ENCODE measurements at places on chromosomes 16 and 17. TPM values are rescaled to one million over a fixed set of nuclear protein-coding genes. Genes with fewer than 3 reads are reported as not detected.

GRCh38 chr16:50297301-50298074, 31.1 kb downstream of the ADCY7 start:
- DNase-seq = no peak

- peak; percentile 79 for DNase-seq
These were observed 1.6 kb downstream of the TRADD start for GRCh38 chr16:67157892-67158635.

Gene TBX2
- total RNA-seq = not detected

DNA sequence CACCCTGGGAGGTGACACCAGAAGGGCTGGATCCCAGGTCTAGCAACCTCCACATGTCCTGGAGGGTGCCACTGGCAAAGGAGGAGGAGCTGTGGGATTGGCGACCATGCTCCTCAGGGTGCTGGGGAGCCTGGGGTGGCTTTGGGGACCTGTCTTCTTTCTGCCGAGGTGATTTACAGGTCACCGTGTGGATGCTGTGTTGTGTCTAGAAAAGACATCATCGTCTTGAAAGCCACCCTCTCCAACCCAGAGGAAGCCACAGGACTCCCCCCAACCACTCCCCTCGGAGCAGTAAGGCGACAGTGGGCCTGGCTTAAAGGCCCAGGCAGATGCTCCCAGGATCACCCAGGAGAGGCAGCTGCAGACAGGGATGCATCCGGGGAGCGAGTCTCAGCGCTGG, 29.7 kb upstream of the FASN start:
- DNase-seq = no peak

DNA sequence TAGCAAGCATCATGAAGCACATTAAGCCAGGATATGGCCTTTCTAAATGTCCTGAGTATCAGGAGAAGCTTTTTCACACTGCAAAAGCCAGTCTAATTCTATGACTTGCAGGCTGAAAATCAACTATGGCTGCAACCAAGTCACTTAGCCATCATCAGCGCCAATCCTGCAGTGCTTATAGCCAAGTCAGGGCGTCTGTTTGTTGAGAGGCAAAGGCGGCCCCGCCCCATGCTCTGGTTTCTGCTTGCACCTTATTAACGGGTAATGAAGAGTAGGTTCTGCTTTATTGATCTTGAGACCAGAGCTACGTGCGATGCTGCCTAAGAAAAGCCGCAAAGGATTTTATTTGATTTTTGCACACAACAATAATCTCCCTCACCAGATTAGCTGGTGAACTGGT, 88.4 kb downstream of the CDH13 start:
- DNase-seq = no peak

Measured in activated CD4-positive, alpha-beta T cell treated with anti-CD3 and anti-CD28 coated beads, Interleukin-2, amount 10 ng/mL, durations not matched to agents 24 days and 14 days (primary cell).